ENCODE measurements at places on chromosomes 12 and 14. TPM values are rescaled to one million over a fixed set of nuclear protein-coding genes. Genes with fewer than 3 reads are reported as not detected.

Gene PKP2
- 21.3 TPM for polyA plus RNA-seq

Gene IQSEC3
- 10.4 TPM for polyA plus RNA-seq

Gene CEBPE
- polyA plus RNA-seq: 0.22 TPM

Gene NAV3
- polyA plus RNA-seq: 8.9 TPM

Gene TMEM229B
- polyA plus RNA-seq: 2.2 TPM

Gene CD27
- polyA plus RNA-seq: 1.3 TPM

Gene RPL36AL
- polyA plus RNA-seq: 220 TPM

Gene EPYC
- polyA plus RNA-seq: not detected
